Activated CD4-positive, alpha-beta T cell treated with anti-CD3 and anti-CD28 coated beads, Interleukin-2, amount 50 U/mL, for 24 hours (primary cell): ENCODE measurements at places on chromosomes 12 and 14.

DNA sequence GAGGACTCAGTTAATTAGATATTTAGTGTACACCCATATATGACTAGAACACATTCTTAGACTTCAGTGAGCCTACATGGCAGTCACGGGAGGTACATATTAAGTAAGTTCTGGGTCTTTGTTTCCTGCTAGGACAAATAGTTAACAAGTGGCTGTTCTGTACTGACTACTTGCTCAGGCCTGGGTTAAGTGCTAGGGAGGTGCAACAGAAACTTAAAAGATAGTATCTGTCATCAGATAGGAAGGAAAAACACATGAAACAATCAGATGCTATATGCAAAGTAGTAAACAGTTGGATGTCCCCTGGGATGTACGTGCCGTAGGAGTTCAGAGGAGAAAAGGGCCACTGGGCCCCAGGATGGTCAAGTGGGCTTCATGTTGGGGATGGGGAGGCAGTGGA lies 59.5 kb downstream of the SLC4A8 start:
- DNase-seq: no peak

GRCh38 chr12:88994971-88995370 lies 357.3 kb downstream of the DUSP6 start:
- no peak for DNase-seq

GRCh38 chr14:23115039-23115731 lies 3.9 kb downstream of the CEBPE start:
- DNase-seq: no peak

DNA sequence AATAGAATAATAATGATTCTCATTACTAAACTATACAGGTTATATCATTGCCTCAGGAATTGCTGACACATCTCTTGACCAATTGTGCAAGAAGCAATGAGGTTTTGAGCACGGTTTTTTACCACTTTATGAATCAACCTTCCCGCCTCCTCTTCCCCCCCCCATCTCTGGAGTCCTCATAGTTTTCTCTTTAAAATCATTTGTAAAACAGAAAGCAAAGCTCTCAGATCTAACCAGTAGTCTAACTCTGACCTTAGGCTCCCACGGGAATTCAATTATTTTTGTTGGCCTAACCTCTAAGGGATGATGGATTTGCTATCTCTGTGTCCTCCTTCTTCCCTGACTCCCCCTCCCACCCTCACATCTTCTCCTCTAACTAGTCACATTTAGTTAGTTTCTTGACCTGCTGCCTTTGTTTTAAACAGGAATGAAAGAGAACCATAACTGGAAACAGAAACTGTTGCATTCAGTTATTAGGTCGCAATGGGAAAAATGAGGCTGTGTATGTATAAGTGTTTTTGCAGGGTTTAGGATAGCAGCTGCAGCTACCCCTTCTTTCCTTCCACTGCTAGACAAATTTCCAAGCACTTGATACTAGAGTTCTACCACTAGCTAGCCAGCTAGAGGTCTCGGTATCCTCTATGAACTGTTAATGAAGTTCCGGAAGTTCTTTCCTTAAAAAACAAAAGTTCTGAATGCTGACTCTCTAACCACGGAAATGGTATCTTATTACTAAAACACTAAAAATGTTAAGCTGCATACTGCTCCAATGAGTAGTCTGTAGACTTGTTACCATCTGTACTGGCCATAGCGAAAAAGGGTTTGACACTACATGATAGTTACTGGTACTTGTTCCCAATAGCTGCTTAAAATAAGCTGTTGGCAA lies 65.4 kb downstream of the TAOK3 start:
- DNase-seq: peak; percentile 13

GRCh38 chr14:56333359-56334292 lies 215.4 kb downstream of the PELI2 start:
- no peak for DNase-seq

- no peak for DNase-seq
Measured at GRCh38 chr12:19436931-19437330, 2.4 kb upstream of the AEBP2 start.

- no peak for DNase-seq
Measured at GRCh38 chr12:34390846-34391700, 368.8 kb downstream of the ALG10 start.

DNA sequence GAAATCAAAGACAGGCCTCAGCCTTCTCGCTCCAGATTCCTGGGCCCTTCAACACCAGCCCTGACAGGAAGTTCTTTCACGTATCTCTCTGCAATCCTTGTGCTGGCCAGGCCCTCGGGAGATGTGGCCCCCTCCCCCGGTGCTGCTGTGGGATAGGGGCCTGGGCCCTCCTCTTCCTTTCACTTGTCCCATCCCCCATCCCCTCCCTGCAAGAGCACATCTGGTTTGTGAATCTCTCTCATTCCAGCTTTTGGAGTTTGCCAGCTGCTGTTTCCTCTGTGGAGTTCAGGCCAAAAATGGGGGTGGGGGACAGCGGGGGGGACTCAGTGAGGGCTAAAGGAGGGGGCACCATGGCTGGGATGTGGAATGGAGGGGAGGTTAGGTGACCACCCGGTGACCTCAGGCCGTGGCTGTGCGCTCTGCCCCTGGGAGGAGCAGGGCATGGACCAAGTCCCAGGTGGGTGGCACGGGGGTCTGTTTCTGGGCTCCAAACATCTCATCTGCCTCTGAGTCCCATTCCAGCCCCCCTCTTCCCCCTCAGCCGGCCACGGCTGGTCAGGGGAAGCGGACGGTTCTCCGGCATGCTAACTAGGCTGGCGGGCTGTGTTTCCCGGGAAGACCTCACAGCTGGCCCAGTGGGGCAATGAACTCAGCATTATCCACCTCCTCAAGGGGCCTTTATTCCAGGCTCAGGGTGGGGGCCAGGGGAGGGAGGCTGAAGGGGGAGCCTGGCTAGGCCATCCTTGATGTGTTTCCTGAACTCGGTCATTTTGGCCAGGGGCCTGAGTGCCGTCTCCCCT lies 7.4 kb downstream of the LRP1 start:
- no peak for DNase-seq

- DNase-seq: no peak
Measured at GRCh38 chr14:38073641-38074040, 134.1 kb upstream of the SSTR1 start.
